Vagina (tissue), 2 donors: ENCODE measurements at places on chromosomes 7 and 10. TPM values are rescaled to one million over a fixed set of nuclear protein-coding genes. Genes with fewer than 3 reads are reported as not detected.

The PNLIPRP2 gene
- total RNA-seq, result not detected

The SLC26A4 gene
- not detected for total RNA-seq

The CREB5 gene
- total RNA-seq, result 23.1 TPM

The TSPAN15 gene
- total RNA-seq, result 26.5 TPM

The ZP3 gene
- 2.7 TPM for total RNA-seq

The OR2A42 gene
- not detected for total RNA-seq

The ZNF804B gene
- total RNA-seq, result not detected

The C7orf25 gene
- total RNA-seq, result 5.4 TPM

The FZD8 gene
- total RNA-seq, result 7.6 TPM

The FXYD4 gene
- total RNA-seq, result not detected

- no peak overlapping the region for H3K27ac ChIP-seq
- no peak for DNase-seq
- no peaks in the 10 kb centered on the region for H3K36me3 ChIP-seq
- no peaks in the 10 kb centered on the region for H3K27me3 ChIP-seq
- H3K4me3 ChIP-seq, result no peak overlapping the region
- no peaks in the 10 kb centered on the region for H3K4me1 ChIP-seq
Measured at GRCh38 chr7:157310676-157311185, 26.1 kb upstream of the DNAJB6 start.

DNA sequence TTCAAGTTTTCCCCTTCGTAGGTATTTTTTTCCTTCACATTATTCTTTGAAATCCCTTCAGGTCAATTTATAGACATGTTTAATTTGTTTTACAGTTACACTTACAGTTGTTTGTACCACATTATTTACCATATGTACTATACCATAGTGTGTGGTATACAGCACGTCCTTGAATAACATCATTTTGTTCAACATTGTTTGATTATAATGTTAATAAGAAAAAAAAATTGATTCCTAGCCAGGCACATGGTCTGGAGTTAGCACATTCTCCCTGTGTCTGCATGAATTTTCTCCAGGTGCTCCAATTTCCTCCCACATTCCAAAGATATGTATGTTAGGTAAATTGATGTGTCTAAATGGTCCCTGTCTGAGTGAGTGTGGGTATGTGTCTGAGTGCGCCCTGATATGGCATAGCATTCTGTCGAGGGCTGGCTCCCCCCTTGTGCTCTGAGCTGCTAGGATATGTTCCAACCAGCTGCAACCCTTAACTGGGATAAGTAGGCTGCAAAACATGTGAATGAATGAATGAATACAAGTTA, 247.6 kb downstream of the CCDC7 start:
- no peaks in the 10 kb centered on the region for H3K36me3 ChIP-seq
- H3K27ac ChIP-seq, result no peak overlapping the region
- H3K4me1 ChIP-seq, result no peaks in the 10 kb centered on the region
- no peak overlapping the region for H3K4me3 ChIP-seq
- DNase-seq, result no peak
- H3K27me3 ChIP-seq, result no peaks in the 10 kb centered on the region

GRCh38 chr7:157682064-157682945, 345.5 kb downstream of the DNAJB6 start:
- no peak for DNase-seq
- peaks cover 11% of the 10 kb centered on the region for H3K4me1 ChIP-seq
- H3K36me3 ChIP-seq, result no peaks in the 10 kb centered on the region

DNA sequence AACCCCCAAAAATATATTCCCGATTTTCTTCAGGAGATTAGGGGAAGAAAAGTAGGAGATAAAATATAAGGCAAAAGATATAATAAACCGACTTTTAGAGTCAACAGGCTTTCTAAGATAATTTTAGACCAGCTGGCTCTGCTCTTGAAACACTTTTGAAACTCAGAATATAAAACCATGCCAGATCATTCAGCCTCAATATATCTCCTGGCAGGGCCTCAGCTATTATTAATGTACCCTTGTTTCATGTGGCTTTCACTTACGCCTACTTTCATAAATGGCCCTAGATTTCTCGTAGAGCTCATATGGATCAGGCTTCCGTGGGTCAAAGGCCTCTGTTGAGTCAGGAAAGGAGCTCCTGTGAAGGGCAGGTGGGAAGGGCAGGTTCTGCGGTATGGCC, 396.0 kb downstream of the PHTF2 start:
- H3K27me3 ChIP-seq, result no peaks in the 10 kb centered on the region
- no peaks in the 10 kb centered on the region for H3K36me3 ChIP-seq
- H3K4me1 ChIP-seq, result no peaks in the 10 kb centered on the region
- H3K4me3 ChIP-seq, result no peak overlapping the region

DNA sequence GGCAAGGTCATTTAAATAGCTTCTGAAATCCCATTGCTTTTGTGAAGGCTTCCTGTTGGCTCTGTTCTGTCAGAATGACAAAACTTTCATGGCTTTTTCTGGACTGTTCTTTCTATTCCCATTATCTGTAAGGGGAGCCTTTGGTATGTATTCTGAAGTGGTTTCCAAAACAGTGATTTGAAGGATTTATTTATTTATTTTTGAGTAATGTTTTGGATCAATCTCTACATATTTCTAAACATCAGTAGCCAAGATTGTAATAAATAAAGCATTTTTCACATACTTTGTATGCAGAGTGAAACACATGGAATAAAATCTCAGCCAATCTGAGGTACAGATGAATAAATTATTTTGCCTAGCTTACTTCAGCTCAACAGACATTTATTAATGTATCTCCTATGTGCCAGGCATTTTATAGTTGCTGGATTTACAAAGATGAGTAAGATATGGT, 121.1 kb downstream of the BBS9 start:
- H3K36me3 ChIP-seq, result no peaks in the 10 kb centered on the region
- H3K4me3 ChIP-seq, result no peak overlapping the region
- H3K27ac ChIP-seq, result no peak overlapping the region
- DNase-seq, result no peak
- H3K27me3 ChIP-seq, result no peaks in the 10 kb centered on the region

DNA sequence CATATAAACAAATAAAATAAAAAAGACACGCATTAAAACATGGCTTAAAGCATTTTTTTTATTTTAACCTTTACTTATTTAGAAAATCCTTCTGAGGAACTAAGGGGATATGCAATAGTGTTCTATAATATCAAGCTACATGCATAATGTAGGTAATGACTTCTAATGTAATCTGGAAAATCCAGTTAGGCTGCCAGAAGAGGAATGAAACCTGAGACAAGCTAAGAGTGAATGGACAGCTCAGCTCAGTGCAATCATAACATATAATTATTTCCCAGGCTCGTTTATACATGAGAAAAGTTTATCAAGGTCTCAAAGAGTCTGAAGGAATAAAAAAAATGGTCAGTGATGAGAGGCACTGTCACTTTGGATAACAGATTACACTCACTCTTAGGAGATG, 649.0 kb upstream of the PCDH15 start:
- H3K4me1 ChIP-seq, result no peaks in the 10 kb centered on the region
- no peak overlapping the region for H3K4me3 ChIP-seq
- no peaks in the 10 kb centered on the region for H3K27me3 ChIP-seq
- DNase-seq, result no peak

- DNase-seq, result no peak
- no peak overlapping the region for H3K27ac ChIP-seq
- no peaks in the 10 kb centered on the region for H3K27me3 ChIP-seq
- no peaks in the 10 kb centered on the region for H3K36me3 ChIP-seq
Measured at GRCh38 chr10:18418541-18419215, 232.7 kb downstream of the NSUN6 start.

GRCh38 chr10:49398986-49399385, 3.1 kb upstream of the DRGX start:
- H3K27ac ChIP-seq, result no peak overlapping the region
- peaks cover 26% of the 10 kb centered on the region for H3K27me3 ChIP-seq
- H3K4me3 ChIP-seq, result no peak overlapping the region

GRCh38 chr7:101795461-101795860, 22.0 kb upstream of the CUX1 start:
- DNase-seq, result no peak
- no peaks in the 10 kb centered on the region for H3K27me3 ChIP-seq
- H3K4me1 ChIP-seq, result no peaks in the 10 kb centered on the region
- H3K4me3 ChIP-seq, result no peak overlapping the region
- no peaks in the 10 kb centered on the region for H3K36me3 ChIP-seq

GRCh38 chr7:18890134-18890533, 227.3 kb downstream of the TWIST1 start:
- no peaks in the 10 kb centered on the region for H3K36me3 ChIP-seq
- no peak overlapping the region for H3K27ac ChIP-seq
- H3K27me3 ChIP-seq, result no peaks in the 10 kb centered on the region
- peaks cover 11% of the 10 kb centered on the region for H3K4me1 ChIP-seq

DNA sequence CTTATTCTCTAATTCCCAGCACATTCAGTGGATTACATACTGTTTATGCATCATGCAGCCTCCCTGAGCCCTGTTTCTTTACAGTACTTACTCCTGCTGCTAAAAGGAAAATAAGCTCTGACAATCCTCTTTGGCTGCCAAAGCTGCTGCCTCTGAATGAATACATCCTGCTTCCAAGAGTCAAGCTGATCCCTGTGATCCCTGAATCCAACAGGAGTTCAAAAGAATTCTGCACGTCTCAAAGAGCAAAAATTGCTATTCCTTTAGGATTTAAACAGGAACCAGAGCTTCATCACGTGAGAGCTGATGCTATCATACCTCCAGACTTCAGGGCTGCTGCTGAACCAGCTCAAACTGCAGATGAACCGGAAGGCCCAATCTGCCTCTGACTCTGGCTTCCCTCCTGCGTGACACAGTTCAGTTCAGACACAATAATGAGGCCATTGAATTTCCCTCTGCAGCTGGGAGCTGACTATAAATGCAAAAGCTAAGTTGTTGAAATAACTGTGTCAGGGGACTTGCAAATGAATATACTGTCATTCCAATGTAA, 851.0 kb upstream of the PHF14 start:
- no peaks in the 10 kb centered on the region for H3K4me1 ChIP-seq
- no peaks in the 10 kb centered on the region for H3K36me3 ChIP-seq
- H3K27ac ChIP-seq, result no peak overlapping the region
- no peak overlapping the region for H3K4me3 ChIP-seq
- DNase-seq, result no peak

GRCh38 chr7:131869169-131869844, 312.9 kb upstream of the PODXL start:
- no peak overlapping the region for H3K4me3 ChIP-seq
- H3K36me3 ChIP-seq, result no peaks in the 10 kb centered on the region
- DNase-seq, result no peak
- no peaks in the 10 kb centered on the region for H3K27me3 ChIP-seq
- H3K27ac ChIP-seq, result no peak overlapping the region

DNA sequence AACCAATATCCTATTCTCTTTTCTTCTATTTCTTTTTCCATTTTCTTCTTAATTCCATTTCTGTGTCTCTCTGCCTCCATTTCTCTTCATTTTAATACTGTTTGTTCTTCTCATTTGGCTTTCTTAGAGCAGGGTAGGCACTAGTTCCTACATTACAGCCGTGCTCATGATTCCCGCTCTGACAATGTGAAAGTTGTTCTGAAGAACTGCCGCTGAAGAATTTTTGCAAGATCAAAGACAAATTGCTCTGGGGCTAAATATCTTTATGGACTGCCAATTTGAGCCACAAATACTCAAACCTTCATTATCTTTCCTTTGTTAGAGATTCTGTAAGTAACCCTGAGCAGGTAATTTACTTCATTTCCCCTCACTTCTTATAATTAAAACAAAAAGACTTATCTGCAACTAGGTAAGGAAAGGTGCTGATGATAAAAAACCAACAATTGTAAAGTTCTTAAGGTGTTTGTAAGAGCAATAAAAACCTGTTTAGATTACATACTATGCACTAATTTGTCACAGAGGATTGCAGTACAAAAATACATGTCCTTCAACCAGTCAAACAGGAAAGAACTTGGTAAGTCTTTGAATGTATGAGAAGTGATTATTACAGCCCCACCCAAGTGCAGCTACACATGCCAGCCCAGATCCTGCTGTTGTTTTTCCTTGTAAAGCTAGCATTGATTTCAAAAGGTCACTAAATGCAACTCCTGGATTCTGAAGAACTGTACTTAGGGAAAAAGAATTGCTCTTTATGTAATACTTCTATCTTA, 127.5 kb downstream of the COL28A1 start:
- H3K36me3 ChIP-seq, result no peaks in the 10 kb centered on the region
- no peaks in the 10 kb centered on the region for H3K27me3 ChIP-seq

DNA sequence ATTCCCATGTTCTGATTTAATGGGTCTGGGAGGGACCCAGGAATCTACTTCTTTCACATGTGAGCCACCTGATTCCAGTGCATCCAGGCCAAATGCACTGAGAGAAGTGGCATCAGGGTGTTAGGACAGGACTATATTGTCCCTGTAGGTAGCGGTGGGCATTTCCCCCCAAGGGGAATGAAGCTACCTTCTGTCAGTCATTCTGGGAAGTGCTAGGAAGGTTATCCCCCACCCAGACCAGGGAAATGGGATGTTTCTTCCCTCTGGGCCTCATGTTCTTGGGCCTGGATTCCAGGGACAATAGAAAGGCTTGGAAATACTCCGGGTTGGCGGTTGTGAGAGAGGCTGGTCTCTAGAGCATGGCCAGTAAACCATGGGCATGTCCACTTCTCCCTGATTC, 20.8 kb downstream of the C10orf53 start:
- no peak overlapping the region for H3K27ac ChIP-seq
- H3K27me3 ChIP-seq, result no peaks in the 10 kb centered on the region
- DNase-seq, result no peak
- H3K4me1 ChIP-seq, result no peaks in the 10 kb centered on the region

DNA sequence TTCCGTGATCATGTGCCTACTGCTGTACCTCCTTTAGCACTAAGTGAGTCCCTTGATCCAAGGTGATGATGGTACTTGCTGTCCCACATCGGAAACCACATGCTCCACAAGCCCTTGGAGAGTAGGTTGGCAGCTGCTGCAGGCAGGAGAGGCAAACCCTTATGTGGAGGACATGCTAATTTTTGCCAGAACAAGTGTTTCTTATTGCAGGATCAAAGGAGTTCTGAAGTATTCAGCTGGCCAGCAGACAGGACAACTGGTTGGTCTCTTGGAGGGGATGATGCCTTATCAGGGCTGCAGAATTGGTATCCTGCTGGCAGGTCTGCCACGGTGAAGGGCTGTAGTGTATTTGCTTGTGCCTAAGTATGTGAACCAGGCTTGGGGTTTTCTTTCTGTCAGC, 36.8 kb downstream of the NACAD start:
- no peaks in the 10 kb centered on the region for H3K36me3 ChIP-seq
- DNase-seq, result no peak
- no peak overlapping the region for H3K27ac ChIP-seq
- no peaks in the 10 kb centered on the region for H3K4me1 ChIP-seq

GRCh38 chr10:65847436-65848230, 1078.2 kb upstream of the LRRTM3 start:
- DNase-seq, result no peak
- H3K4me3 ChIP-seq, result no peak overlapping the region
- H3K27ac ChIP-seq, result no peak overlapping the region
- no peaks in the 10 kb centered on the region for H3K4me1 ChIP-seq
